Heart left ventricle (tissue), 16 donors: ENCODE measurements at places on chromosomes 16 and 17.

DNA sequence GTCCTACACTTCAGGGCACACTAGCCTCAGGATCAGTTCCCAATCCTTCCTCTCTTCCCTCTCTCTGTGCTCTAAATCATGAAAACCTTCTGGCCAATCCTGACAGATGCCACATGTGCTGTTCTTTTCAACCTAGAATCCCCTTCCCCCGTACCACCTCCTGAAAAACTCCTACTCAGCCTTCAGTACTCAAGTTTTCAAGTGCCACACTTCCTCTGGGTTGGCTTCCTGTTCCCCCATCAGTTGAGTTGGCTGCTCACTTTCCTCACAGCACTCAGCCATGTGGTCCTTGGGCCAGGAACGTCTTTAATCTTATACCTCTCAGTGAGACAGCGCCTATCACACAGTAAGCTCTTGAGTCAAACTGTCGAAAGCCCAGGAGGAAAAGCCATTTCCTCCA lies 3.3 kb downstream of the ASPHD1 start:
- DNase-seq = no peak

GRCh38 chr17:41351177-41351576 lies 549 bp upstream of the KRT33A start:
- no peak for DNase-seq

- no peak for DNase-seq
These were observed 150.3 kb downstream of the BCAS3 start for GRCh38 chr17:60827943-60828342.

DNA sequence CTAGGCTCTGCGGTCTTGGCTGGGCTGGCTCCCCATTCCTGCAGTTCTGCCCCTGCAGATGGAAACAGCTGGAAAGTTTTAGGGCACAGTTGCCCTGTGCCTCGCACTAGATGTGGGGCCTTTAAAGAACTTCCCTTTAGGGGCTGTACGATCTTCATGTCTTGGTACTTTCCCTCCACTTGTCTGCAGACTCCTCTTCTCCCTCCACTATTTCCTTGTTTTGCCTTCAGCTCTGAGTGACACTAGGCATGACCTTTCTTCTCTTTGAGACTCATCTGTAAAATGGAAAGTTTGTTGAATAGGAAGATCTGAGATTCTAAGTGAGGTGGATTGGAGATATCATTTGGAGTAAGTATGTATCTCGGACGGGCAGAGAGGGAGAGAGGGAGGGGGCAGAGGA lies 6.3 kb upstream of the TAC4 start:
- DNase-seq = no peak

DNA sequence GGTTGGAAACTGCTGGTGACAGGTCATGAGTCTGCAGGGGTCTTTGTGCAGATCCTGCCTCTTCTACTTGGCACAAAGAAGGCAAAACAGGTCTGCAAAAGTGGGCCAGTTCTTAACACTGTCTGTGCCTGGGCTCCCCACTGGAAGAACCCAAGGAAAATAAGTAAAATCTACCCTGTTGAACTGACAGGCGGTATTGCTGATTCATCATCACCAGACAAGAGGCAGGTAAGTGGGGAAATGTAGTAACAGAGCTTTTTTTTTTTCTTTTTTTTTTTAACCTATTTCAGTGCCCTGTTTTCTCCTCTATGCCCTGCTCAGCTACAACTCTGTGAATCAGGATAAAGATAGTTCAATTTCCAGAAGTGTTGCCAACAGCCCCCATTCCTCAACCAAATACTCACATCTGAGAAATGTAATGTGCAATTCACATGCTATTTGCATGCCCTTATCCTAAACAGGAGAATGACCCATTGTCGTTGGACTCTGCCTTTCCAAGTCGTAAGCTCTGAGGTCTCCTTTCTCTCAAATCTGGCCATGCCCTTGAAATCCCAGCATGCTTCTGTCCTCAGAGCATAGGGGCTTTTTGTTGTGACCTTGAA lies 237.0 kb downstream of the SOX9 start:
- DNase-seq = no peak

DNA sequence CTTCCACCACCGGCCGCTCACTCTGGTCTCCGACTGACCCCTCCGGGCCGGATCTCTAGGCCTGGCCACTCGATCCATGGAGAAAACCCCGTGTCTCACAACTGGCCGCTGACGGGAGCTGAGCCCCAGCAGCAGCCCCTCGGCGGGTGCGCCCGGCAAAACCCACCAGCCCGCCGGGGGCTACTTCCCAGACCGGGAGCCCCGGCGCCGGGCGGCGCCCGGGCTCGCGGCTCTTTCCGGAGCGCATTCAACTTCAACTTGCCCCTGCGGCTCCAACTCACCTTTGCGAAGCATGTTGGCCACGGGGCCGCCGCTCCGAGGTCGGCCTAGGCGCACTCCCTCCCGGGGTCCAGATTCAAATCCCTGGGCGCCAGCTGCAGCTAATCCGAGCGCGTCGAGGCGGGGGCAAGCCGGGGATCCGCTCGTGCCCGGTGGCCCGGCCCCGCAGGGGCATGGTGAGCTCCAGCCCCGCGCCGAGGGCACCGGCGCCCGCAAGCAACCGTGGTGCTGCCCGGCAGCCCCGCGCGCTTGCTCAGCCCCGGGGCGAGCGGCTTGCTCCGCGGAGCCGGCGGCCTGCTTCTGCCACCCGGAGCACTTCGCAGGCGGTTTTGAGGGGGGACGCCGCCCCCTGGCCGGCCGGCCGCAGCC lies 438 bp downstream of the RTN4RL1 start:
- no peak for DNase-seq

- DNase-seq = no peak
These were observed 321.9 kb upstream of the PMFBP1 start for GRCh38 chr16:72493716-72494415.

- DNase-seq = no peak
These were observed 354.9 kb upstream of the ASIC2 start for GRCh38 chr17:33647956-33648355.

- no peak for DNase-seq
These were observed 174.0 kb downstream of the IRX3 start for GRCh38 chr16:54112451-54113206.

- DNase-seq = peak; percentile 69
These were observed 33.0 kb downstream of the MPRIP start for GRCh38 chr17:17075125-17075781.

- peak; percentile 58 for DNase-seq
These were observed 4.5 kb downstream of the ZNF469 start for GRCh38 chr16:88387180-88387765.

- DNase-seq = no peak
These were observed 34.6 kb downstream of the KANSL1 start for GRCh38 chr17:46158323-46159296.

DNA sequence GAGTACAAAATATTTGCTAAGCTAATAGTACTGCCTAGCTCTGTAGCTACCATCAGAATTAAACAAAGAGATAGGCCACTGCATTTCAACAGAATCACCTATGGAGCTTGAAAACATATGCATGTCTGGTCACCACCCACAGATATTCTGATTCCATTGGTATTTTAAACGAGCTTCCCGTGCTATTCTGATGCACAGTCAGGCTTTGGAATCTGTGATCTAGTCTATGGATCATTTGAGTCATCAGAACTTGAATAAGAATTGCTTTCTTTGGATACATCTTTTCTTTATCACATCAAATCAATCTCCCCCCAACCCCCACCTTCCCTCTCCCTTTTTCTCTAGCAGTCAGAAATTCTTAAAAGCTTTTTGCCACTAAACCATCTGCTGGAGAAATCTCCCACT lies 124.7 kb downstream of the NPIPB5 start:
- DNase-seq = no peak

DNA sequence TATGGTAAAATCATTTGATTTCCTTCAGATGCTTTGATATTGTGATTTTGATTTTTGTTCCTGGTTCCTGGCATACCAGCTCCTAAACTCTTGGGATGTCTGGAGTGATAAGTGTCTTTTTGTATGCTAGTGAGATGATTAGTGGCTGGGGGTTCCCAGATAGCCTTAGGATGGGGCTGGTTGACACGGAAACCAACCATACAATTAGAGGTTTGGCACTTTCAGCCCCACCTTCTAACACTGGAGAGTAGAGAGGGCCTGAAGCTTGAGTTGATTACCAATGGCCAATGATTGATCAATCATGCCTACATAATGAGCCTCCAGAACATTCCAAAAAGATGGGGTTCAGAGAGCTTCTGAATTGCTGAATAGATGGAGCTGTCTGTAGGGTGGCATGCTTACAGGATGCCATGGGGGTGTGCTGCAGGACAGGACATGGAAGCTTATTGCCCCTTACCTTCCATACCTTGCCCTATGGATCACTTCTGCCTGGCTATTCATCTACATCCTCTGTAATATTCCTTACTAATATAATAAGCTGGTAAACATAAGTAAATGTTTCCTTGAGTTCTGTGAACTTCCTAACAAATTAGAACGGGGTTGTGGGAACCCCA lies 22.8 kb downstream of the RNF112 start:
- DNase-seq = no peak

DNA sequence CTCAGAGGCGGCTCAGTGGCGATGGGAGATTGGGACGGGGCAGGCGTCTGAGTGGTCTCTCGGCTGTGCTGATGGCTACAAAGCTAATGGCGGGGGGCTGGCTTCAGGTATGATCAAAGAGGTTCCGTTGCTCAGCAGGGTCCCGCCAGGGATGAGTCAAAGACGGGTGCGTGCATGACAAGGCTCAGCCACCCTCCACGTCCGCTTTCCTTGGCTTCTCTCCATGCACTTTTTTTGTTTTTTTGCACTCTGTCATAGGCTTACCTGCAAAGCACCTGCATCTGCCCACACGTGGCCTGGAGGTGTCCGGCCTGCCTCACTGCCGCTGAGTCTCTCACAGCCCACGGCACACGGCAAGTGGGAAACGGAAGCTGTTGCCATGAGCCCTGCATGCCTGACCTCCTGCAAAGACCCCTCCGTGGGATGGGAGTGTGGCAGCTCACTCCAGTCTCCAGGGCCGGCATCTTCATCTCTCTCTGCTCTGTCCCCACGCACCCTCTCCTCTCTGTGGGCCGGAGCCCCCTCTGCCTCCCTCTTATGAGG lies 85.5 kb upstream of the ZNF469 start:
- no peak for DNase-seq

DNA sequence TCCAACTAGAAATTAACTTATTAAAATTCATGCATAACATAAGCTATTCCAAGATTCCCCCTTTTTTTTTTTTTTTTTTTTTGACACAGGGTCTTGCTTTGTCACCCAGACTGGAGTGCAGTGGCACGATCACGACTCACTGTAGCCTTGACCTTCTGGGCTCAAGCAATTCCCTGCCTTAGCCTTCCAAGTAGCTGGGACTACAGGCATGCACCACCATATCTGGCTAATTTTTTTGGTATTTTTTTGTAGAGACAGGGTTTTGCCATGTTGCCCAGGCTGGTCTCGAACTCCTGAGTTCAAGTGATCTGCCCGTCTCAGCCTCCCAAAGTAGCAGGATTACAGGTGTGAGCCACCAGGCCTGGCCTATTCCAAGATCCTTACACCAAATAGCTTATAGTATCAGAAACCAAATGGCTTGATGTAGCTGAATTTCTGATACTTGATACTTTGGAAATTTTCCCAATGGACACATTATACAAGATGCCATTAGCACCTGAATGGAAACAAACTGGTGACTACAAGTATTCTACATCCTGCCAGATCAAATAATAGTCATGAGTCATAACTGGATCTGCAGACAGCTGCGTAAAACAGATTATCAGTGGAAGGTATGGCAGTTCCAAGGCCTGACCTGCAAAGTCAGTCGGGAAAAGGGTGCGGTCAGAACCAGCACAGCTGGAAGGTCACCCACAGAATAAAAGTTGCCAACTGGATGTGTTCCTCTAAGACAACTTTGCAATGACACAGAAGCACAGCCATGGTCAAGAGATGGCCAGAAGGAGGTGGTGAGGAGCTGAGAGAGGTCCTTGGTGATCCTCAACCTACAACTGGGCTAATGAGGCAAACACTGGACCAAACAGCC lies 14.5 kb downstream of the TUBG1 start:
- DNase-seq = no peak

DNA sequence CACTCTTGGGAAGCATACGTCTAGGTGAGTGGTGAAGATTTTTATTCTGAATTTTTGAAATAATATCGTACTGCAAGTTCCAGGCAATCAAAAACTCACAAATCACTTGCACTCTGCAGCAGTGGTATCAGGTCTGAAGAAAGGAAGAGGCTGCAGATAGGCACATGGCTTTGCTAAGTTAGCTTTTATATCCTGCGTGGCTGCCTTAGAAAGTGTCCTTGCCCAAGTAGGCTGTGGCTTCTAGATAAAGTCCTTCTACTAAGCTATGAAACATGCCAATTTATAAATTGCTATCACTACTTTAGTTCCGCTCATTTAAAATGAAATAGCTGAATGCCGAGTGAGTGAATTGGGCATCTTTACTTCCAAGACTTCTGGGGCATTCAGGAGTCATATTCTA lies 17.9 kb downstream of the WWOX start:
- no peak for DNase-seq

- DNase-seq = no peak
These were observed 37.1 kb downstream of the AP1G1 start for GRCh38 chr16:71771571-71771970.

- DNase-seq = no peak
These were observed 31.6 kb downstream of the GLG1 start for GRCh38 chr16:74575175-74575806.

- no peak for DNase-seq
These were observed 717.2 kb downstream of the WWOX start for GRCh38 chr16:78816499-78817195.

- no peak for DNase-seq
These were observed 13.4 kb upstream of the TMEM170A start for GRCh38 chr16:75477680-75478473.

DNA sequence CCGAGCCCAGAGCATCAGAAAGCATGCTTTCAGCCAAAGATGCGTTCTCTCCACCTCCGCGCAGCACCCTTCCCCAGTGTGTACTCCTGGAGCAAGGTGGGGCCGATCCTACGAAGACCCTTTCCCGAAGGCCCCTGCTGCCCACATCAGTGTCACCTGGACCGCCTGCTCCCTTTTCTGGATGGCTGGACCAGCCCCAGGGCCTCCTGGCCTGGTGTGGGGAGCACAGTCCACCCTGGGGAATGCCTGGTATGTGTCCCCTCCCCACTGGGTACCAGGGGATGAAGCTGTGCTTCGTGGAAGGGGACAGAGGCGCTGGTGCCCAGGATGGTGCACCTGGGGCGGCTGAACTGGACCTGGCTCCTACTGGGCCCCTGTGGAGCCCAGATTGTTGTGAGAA lies 173.8 kb downstream of the SEC14L1 start:
- no peak for DNase-seq

- DNase-seq = no peak
These were observed 227.3 kb downstream of the SNX29 start for GRCh38 chr16:12203780-12204351.
